Foreskin keratinocyte (primary cell): ENCODE measurements at places on chromosomes 13 and 19. TPM values are rescaled to one million over a fixed set of nuclear protein-coding genes. Genes with fewer than 3 reads are reported as not detected.

Gene AMH
- total RNA-seq: 0.39 and 0.78 TPM in 2 replicates

Gene KLK4
- not detected in 2 replicates for total RNA-seq

Gene SWSAP1
- total RNA-seq: 2.6 and 3.0 TPM in 2 replicates

Gene PET100
- total RNA-seq: 40.5 and 62.6 TPM in 2 replicates

Gene GFY
- not detected in 2 replicates for total RNA-seq

Gene FGF22
- total RNA-seq: not detected in 2 replicates
